Stimulated activated CD8-positive, alpha-beta memory T cell treated with anti-CD3 and anti-CD28 coated beads, Interleukin-15, amount 100 ng/mL, for 4 hours (primary cell): ENCODE measurements at places on chromosomes 12 and 14.

- DNase-seq: no peak
Observed at GRCh38 chr12:386651-387050, 2.5 kb downstream of the KDM5A start.

- DNase-seq: no peak
Observed at GRCh38 chr12:49503674-49504180, 35.1 kb upstream of the KCNH3 start.

DNA sequence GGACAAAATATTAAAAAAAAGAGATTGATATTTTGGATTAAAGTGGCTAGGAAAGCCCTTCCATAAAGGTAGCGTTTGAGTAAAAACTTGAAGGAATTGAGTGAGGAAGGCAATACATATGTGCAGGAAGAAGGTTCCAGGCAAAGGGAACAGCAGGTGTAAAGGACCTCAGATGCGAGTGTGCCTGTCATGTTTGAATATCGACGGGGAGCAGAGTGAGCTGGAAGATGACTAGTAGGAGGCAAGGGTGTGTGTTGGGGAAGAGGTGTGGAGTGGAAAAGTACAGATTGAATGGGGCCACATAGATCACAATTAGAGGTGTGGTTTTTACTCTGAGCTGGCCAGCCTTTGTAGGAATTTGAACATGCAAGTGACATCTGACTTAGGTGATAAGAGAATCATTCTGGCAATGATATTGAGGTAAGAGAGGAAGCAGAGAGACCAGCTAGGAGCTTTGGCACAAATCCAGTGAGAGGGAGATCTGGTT is 15.0 kb upstream of the FBXO33 start:
- DNase-seq: no peak

DNA sequence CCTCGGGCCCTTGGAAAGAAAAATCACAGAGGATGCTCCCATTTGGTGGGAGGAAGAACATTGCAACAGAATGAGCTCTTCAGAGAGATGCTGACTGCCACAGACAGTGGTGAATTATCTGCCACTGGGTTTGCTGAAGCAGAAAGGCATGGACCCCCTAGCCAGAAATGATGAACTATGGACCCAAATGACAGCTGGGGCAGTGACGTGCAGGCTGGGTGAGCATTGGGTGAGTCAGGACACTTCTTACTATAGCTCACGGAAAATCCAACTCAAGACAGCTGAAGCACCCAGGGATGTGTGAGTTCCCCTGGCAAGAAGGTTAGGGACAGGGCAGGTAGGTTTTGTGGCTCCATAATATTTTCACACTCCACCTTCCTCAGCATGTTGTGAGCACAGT is 993.2 kb downstream of the BCL11B start:
- no peak for DNase-seq

DNA sequence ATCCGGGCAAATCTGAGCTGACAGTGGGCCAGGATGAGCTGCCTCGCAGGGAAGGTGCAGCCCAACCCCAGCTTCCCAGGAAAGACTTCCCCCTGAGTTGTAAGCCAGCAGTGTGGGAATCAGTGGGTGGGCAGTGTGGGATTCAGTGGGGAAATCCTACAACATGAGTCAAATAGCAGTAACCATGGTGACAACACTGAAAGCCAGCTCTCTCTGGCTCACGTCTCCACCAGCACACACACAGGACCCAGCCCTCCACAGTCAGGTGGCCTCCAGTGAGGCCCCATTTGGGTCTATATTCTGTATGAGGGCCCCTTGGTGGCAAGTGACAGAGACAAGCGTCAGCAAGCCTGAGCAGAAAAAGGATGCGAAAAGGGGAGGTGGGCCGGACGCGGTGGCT is 6.0 kb upstream of the LGALS3 start:
- DNase-seq: no peak

GRCh38 chr14:91858536-91859275 is 8.6 kb downstream of the TC2N start:
- no peak for DNase-seq

DNA sequence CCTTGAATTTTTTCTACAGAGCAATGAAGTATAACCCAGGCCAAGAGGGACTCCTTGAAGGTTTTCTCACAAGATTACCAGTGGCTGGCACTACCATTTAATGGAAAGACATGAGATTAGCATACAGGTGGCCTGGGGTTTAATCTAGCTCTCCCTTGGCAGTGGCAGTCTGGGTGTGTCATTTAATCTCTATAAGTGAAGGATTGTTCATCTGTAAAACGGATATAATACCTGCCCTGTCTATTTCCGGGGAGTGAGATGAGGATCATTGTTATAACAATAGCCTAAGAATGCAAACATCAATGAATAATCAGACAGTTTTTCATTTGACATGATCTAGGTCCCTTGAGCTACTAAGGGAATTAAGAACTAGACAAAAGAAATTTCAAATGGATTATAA is 168.7 kb upstream of the CPNE8 start:
- DNase-seq: no peak

DNA sequence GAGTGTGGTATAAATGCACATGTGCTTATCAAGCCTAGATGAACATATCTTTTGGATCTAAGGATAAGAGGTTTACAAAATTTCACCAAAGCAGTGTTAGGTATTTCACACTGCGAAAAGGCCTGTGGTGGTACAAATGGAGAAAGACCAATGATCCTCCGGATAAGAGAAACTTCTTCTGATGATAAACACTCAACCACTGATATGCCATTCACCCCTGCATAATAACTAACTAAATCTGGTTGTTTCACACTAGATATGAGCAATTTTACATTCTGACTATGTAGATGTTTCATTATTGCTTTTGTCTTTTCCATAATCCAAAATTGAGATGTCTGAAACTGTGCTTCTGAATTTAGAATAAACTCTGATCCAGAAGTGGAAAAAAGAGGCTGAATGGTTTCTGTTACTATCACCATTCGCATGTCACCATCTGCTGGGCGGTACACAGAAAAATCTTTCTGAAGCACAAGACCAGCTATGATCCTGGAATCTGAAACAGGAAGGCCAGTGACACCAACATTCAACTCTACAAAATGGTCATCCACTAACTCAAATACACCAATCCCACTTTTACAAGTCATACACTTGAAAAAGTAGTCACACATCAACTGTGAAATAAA is 1.3 kb downstream of the BBS10 start:
- no peak for DNase-seq

DNA sequence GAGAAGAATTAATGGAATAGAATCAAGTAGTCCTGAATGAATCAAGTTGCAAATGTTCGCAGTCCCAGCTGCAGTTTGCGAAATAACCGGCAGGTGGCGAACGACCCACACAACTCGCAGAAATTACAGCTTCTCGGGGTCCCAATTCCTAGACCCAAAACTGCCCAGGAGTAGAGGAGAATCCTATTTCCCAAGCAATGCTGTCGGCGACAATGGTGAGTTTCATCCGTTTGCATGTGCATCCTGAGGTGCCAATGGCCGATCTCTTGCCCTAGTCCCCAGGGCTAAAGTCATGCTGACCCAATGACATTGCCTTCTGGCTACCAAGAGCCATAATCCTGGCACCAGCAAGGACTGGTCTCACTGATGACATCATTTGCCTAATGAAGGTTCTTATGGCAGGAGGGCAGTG is 8.5 kb upstream of the ASCL1 start:
- DNase-seq: no peak

- no peak for DNase-seq
Observed at GRCh38 chr14:75579882-75580281, 1.5 kb downstream of the FLVCR2 start.

- DNase-seq: no peak
Observed at GRCh38 chr12:106582249-106582591, 584 bp upstream of the RFX4 start.

- no peak for DNase-seq
Observed at GRCh38 chr14:52538623-52539022, 13.7 kb downstream of the TXNDC16 start.

DNA sequence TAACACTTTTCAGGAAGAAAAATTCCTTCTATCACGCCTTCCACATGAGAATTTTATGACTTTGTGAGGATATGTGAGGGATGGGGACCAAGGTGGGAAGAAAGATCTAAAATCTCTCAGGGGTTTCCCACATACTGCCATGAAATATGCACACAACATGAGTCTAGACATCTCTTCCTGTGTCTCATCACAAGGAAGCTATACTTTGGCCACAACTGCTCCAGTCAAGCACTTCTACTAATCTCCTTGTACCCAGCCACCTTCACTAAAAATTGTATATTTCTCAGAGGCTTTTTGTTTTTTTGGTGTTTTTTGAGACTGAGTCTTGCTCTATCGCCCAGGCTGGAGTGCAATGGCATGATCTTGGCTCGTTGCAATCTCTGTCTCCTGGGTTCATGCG is 3.2 kb downstream of the OSBPL8 start:
- no peak for DNase-seq

DNA sequence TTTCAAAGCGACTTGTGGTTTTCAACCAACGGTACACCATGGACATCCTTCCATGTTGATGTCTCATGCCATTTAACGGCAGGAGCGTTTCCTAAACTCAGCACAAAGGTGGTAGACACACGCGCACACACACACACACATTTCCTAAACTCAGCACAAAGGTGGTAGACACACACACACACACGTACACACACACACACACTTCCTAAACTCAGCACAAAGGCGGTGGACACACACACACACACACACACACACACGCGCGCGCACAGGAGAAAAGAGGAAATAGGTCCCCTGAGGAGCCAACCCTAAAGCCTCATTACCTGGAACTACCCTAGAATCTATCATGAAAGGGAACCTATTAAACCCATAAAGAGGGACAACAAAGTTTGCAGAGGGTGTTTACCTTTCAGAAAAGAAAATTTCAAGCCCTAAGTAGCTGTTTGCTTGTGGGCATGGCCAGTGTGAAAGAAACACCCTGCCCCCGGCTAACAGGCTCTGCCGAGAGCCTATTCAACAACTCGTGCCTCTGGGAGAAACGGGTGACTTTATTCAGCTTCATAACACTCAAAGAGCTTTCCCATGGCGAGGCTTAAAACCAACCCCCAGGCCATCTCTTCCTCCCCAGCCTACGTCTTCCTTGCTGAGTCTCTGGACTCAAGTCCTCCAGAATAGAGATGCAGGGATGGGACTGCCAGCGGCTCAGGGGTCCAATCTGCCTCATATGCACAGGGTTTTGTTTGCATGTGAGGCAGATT is 31.8 kb downstream of the SLC8B1 start:
- DNase-seq: no peak

GRCh38 chr12:110353211-110353965 is 50.1 kb downstream of the ANAPC7 start:
- no peak for DNase-seq

DNA sequence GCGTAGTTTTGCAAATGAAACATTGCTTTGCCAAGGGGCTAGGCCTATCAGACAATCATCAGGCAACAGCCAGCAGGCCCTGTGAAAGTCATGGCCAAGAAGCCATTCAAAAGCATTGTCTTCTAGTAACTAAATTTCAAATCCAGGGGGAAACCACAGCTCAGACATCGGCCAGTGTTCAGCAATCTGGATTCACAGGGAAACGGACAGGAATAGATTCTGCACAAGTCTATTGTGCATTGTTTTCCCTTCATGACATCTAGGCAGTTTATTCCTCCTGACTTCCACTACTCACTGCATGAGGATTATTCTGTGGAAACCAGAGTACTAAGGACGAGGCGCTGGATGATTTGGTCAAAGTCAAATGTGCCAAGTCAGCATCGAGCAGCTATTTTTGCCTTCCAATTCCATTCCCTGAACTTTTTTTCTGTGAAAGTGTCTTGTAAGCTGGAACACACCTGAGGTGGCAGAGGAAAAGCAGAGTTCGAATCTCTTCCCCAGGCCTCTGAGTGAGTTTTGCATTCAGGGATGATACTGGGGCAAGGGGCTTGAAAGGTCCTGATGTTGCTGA is 75.4 kb downstream of the VCPKMT start:
- DNase-seq: no peak

- DNase-seq: no peak
Observed at GRCh38 chr14:93108105-93108504, 7.6 kb downstream of the ITPK1 start.

GRCh38 chr12:33514893-33515292 is 75.3 kb upstream of the SYT10 start:
- no peak for DNase-seq

- no peak for DNase-seq
Observed at GRCh38 chr12:56387152-56387736, 24.6 kb upstream of the APOF start.

DNA sequence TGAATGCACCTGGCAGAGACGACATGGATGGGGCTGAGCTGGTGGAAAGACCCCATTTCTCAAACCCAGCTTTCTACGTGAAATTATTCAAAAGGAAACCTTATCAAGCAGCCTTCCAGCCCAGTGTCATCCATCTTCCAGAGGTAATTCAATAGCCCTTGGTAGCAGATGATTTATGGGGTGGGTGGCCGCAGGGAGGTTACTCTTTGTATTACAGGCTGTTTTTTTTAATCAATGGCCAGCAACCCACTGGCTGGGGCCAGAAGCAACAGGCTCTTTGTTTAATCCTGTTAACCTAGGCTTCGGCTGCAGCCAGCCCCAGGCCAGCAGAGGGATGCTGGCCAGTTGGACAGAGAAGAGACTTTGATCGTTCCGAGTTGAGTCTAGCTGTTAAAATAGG is 139.8 kb upstream of the SRRM4 start:
- no peak for DNase-seq

DNA sequence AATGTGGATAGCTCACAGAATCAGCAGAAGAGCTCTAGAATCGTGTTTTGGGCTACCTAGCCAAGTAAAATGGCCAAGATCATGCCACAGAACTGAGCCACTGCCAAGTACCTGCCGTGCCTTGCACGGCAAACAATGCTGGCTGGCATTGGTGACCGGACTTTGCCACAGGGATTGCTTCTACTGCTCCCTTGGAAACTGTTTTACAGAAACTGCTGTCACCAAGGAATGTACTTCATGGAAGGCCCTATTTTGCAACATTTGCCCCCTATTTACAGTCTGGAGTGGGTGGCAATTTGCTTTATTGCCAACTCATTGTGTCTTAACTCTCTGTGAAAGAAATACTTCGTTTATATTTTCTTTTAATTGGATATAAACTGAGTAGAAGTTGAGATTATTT is 49.0 kb downstream of the BORCS5 start:
- DNase-seq: no peak

DNA sequence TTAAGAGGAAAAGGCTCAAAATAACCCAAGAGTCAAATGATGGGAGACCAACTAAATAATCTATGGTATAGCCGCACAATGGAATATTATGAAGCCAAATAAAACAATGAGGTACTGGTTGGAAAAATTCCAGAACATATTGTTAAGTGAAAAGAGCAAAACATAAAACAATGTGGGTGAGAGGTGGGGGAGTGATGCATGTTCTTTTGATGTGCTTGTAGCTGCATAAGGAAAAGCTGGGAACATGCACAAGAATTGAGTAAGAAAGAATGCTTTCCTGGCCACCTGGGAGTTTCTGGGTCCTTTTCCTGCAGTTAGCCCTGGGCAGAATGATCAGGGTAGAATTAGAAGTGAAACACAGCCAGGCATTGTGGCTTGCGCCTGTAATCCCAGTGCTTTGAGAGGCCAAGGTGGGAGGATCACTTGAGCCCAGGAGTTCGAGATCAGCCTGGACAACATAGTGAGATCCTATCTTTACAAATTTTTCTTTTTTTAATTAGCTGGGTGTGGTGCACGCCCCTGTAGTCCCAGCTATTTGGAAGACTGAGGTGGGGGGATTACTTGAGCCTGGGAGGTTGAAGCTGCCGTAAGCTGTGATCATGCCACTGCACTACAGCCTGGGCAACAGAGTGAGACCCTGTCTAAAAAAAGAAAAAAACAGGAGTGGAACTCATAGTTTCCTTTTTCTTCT is 7.9 kb downstream of the ABCB9 start:
- no peak for DNase-seq

- DNase-seq: no peak
Observed at GRCh38 chr14:79705126-79705894, 506.0 kb downstream of the DIO2 start.
